ENCODE measurements at places on chromosomes 3 and 15.

GRCh38 chr15:100334905-100335304, 6.9 kb downstream of the ADAMTS17 start:
- DNase-seq: no peak

- no peak for DNase-seq
Observed at GRCh38 chr3:71441217-71441924, 142.2 kb downstream of the FOXP1 start.

DNA sequence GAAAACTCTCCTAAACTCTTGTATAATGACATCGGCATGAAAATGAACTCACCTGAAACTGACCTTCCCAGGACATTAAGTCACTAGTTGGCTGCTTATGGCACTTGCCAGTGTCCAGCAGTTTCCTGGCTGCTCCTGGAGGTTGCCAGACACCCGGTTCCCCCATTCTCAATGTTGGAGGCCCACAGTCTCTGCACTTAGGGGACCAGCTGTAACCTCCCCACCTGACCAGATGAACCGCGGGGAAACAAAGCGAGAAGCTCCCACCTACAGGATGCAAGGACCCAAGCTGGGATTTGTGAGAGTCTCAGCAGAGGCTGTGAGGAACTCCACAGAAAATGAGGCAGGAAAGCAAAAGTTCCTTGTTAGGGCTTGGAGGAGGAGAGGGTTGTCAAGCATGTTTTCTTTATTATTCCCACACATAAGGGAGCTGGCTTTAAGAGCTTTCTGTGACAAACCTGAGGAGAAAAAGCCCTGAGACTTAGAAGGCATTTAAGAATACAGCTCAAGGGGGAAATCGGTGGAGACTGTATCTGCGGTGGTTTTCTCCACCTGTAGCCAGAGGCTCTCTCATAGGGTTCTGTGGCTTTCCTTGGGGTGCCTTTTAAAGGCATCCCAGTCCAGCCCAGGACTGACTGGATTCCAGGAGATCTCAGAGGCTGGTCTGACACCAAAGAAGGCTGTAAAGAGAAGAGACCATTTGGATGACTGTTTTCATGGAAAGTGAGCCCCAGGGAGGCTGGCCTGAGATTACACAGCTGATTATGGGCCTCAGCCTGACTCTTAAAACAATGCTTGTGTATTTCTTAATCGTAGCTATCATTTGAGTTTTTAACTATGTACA, 4.6 kb downstream of the TPM1 start:
- DNase-seq: no peak

DNA sequence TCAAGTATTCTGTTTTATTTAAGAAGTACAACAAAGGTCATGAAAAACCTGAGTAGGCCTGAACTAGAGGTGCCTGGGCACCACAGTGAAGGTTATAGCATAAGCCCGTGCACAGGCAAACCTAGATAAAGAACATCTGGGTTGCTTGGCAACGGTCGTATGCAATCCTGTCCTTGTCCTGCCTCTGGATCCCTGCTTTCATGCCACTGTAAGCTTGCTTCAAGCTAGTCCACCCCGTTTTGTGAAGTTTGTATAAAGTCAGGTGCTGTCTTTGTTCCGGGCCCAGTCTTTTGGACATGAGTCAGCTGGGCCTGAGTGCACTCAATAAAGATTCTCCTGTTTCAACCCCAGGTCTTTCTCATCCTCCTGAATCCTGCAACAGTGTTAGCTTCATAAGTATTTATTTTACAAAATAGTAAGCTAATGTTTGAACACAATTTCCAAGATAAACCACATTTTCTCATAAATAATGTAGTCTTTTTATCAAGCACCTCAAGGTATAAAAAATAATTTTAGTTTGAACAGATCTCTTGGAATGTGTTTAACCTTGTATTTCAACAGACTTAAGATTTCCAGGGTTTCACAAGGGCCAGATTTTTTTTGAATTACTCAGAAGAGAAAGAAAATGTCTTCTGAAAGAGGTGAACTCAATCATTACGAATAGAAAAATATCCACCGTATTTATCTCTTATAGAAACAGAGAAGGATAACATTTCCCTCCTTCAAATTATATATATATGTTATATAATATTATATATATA, 14.3 kb upstream of the SLC9C1 start:
- DNase-seq: no peak

DNA sequence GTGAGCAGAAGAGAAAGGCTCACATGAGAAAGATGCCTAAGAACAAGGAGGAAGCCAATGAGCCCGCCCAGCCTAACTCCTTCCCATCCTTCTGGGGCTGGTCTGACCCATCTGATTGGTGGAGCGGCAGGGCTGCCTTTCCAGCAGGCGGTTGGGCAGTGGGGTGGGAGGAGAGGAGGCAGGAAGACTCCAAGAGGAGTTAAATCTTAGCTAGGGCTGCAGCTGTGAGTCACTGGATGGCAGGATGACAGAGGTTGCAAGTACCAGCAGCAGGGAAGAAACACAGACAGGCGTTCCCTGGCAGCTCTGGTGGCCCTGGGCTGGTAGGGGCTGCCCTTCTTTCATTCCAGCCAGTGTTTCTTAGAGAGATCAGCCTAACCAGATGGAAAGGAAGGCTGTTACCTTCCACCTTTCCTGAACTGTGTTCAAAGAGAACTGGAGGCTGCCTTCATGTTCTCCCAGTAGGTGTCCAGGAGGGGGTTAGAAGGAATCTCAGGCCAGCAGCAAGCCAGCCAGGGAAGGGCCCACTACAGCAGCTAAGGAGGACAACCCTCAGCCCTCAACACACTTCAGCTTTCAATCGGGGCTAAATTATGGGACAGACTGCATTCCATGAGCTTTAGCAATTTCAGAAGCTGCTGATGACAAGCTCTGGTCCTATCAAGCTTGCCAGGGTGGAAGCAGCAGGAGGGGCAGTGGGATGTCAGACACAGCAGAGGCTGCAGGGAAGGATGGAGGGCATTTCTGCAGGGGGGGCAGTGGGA, 50.3 kb downstream of the CHSY1 start:
- DNase-seq: peak; percentile 87

DNA sequence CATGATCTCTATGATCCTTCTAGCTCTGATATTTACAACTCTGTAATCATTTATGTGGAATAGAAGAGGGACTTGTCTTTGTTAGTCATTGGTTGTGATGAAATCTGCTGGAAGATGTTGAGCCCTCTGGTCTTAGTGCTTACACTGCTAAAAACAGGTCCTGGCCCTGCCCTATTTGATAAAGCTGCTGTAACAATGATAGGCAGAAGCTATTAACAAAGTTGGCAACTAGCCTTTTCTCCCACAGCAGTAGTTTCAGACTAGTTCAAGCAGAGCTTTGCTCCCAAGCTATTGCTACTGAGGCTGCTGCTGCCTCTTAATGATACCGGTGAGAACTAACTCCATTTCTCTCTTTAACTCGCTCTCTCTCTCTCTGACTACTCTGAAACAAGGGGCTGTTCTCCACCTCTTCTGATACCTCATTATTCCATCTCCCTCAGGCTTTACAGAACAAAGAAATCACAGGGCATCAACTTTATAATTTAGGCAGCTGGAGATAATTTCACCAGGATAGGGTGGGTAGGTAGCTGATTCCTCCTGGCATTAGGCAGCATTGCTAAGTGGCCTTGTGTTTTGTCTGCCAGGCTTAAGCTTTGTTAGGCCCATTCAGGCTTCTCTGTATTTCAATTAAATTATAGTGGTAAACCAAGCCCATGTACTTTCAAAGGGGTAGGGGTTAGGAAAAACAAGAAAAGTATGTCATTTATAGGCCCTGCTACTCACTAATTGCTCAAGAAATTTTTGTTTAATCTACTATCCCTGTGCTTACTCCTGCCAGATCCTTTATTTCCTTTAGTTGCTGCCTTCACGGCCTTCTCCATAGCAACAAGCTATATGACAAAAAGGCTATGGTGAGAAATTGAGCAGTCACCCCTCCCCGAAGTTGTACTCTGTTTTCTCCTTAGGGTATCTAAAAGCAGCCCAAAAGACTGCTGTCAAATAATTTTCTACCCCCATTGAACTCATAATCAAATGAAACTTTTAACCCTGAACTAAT, 139.6 kb downstream of the RBPMS2 start:
- DNase-seq: no peak

- DNase-seq: no peak
Observed at GRCh38 chr3:69484507-69485393, 98.9 kb upstream of the FRMD4B start.

- no peak for DNase-seq
Observed at GRCh38 chr3:14332392-14332791, 70.0 kb upstream of the SLC6A6 start.

GRCh38 chr15:98686983-98687382, 38.6 kb downstream of the IGF1R start:
- DNase-seq: no peak

GRCh38 chr3:174784206-174784934, 74.8 kb upstream of the NAALADL2 start:
- DNase-seq: no peak

DNA sequence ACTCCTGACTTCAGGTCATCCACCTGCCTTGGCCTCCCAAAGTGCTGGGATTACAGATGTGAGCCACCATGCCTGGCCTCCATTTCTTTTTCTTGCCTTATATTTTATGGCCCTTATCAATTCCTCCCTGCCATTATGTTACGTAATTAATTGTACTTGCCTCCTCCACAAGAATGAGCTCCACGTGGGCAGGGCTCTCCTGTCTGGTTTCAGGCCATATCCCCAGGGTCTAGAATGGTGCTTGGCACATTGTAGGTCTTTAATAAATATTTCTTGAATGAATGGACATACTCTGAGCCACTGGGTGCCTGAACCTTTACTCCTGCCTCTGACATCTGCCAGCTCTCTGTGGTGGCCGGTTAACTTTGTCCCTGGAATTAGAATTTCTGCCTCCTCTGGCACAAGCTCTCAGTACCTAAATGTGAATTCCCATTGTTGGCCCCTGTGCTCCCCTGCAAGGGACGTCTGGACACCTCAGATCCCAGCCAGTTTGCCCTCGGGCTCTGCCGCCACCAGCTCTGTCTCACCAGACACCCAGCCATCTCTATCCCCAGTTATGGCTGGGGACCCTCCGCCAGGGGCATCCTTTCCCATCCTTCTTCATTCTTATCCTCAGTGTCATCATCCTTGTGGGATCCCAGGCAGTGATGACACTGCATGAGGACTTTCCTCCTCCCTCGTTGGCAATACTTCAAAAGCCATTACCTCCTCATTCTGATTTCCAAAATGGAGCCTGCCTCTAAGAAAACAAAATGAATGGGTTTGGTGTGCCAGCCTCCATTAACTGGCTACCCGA, 165.6 kb upstream of the SMAD3 start:
- DNase-seq: no peak

GRCh38 chr3:24237971-24238706, 256.5 kb downstream of the THRB start:
- peak; percentile 75 for DNase-seq

DNA sequence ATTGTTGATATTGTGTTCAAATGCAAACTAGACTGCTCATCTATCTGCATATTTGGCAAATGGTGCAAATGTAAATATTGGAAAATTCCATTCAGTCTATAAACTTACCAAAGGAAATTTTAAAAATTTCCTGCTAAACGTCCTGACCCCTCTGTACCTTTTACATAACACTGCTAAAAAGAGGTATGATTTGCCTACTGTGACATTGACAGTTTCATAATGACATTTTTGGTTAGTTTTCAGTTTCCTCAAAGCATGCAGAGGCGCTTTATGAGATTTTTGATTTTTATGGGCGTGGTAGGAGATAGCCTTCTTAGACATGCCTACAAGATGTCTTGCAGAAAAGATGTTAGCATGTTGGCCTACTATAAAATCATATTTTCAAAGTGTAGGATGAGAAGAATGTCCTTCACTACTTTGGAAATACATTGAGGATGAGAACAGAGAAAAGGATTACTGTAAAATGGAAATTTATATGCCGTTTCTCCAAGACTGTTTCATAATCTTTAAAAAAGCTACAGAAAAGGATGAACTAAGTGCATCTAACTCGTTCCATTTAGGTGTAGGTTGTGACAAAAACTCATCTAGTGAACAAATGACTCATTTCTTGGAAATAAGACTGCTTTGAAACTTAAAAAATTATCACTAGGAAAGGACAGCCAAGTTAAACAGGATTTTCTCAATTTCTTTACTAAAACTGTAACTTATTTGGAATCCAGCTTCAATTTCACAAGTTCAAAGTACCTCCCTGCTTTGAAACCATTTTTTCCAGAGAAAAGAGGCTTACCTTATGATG, 14.5 kb upstream of the ISLR start:
- DNase-seq: no peak

- DNase-seq: no peak
Observed at GRCh38 chr15:100021653-100022052, 288.4 kb upstream of the LYSMD4 start.

GRCh38 chr3:134680796-134681521, 30.1 kb upstream of the KY start:
- DNase-seq: no peak

DNA sequence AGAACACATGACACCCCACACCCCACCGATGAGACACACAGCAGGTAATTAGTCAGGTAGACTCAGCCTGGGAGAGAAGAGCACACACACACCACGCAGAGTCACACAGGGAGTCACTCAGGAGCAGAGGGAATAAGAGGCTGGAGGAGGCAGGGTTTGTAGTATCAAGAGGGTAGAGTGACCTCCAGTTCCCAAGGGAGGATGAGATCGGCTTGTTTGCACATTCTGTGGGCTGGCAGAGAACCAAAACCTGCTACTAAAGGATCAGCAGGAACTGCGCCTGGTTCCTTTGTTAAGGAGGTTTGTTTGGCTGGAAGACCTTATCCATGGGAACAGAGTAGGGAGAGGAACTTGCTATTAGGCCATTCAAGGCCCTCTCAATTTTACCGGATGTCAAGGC, 281.4 kb upstream of the SLCO3A1 start:
- no peak for DNase-seq

GRCh38 chr15:49079340-49080039, 33.2 kb upstream of the SECISBP2L start:
- DNase-seq: peak; percentile 12

DNA sequence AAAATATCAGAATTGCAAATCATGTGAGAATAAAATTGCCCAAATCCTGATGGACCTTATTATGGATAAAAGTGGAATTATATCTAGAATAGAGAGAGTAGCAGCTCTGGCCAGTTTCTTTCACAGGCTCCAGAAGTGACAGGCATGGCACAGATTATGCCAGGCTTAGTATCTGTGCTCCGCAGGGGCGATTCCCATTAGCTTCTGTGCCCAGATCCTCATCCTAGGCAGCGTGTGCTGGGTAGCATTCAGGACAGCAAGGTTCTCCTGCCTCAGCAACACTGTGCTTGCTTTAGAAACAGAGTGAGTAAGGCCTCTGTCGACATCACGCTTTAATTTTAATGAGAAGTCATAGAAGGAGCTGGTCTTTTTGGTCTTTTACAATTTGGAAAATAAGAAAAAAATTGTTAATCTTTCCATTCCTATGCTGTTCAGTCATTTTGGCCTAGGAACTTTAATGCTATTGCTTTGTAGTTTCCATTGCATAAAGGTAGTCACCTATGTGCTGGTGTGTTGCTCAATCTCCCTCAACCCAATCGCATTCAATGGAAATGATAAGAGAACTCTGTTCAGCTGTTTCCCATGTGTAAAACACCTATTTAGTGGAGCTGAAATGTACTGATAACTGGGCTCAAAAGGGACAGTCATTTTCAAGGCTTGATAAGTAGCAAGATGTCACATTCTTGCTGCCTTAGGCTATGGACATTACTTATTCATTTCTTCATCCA, 770.1 kb downstream of the AGBL1 start:
- no peak for DNase-seq

All from iPS-NIHi11 (cell line).